ENCODE measurements at places on chromosomes 12 and 14. TPM values are rescaled to one million over a fixed set of nuclear protein-coding genes. Genes with fewer than 3 reads are reported as not detected.

The SRP54 gene
- total RNA-seq, result 55.0 TPM

The AKAP3 gene
- total RNA-seq, result 5.9 TPM

DNA sequence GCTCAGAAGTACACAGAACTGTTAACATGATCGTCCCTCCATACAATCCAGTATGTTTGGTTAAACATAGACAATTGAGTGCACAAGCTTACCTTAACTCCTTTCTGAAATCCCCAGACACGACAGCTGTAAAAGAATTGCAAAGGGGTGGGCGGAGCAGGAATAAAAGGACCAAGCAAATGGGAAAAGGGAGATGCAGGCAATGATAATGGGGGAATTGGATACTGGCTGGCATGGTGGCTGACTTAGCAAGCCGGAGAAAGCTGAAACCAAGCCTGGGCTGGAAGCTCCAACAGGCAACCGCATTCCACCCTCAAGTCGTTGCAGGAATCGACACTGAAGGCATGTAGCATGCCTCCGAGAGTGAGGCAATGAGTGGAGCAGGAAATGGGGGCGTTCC, 96.8 kb upstream of the TMEM132C start:
- H3K27ac ChIP-seq, result no peak overlapping the region
- peaks cover 4% of the 10 kb centered on the region for H3K27me3 ChIP-seq
- DNase-seq, result no peak
- H3K36me3 ChIP-seq, result no peaks in the 10 kb centered on the region

DNA sequence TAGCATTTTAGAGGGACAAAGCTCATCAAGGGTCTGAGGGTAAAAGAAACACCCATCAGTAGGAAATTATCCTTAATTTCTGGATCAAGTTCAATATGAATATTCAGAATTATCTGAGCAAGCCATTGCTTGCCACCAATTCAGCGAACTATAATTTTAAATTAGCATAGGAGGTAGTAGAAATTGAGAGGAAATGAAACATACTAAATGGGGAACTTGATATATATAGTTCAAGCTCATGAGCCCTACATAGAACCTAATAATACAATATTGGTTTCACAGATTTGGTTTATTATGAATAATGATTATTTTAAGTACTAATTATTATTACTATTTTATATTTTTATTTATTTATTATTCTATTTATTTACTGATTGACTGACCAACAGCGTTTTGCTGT, 42.1 kb upstream of the GXYLT1 start:
- H3K36me3 ChIP-seq, result peaks cover 44% of the 10 kb centered on the region
- no peak overlapping the region for H3K27ac ChIP-seq
- H3K27me3 ChIP-seq, result no peaks in the 10 kb centered on the region
- H3K4me3 ChIP-seq, result no peak overlapping the region

GRCh38 chr12:68498736-68499135, 112.0 kb upstream of the RAP1B start:
- no peak overlapping the region for H3K4me3 ChIP-seq
- H3K27me3 ChIP-seq, result no peaks in the 10 kb centered on the region
- DNase-seq, result no peak
- no peaks in the 10 kb centered on the region for H3K4me1 ChIP-seq
- H3K36me3 ChIP-seq, result no peaks in the 10 kb centered on the region

GRCh38 chr14:74176400-74176793, 62.9 kb upstream of the VSX2 start:
- H3K4me3 ChIP-seq, result no peak overlapping the region
- H3K36me3 ChIP-seq, result peaks cover 5% of the 10 kb centered on the region
- no peaks in the 10 kb centered on the region for H3K27me3 ChIP-seq

- H3K27me3 ChIP-seq, result no peaks in the 10 kb centered on the region
- DNase-seq, result no peak
- H3K27ac ChIP-seq, result no peak overlapping the region
- no peaks in the 10 kb centered on the region for H3K36me3 ChIP-seq
- peaks cover 57% of the 10 kb centered on the region for H3K4me1 ChIP-seq
Observed at GRCh38 chr14:72439707-72440106, 454.2 kb downstream of the DPF3 start.

All from naive thymus-derived CD8-positive, alpha-beta T cell (primary cell).